Activated CD4-positive, alpha-beta memory T cell treated with anti-CD3 and anti-CD28 coated beads for 36 hours (primary cell): ENCODE measurements at places on chromosomes 5 and 9. TPM values are rescaled to one million over a fixed set of nuclear protein-coding genes. Genes with fewer than 3 reads are reported as not detected.

DNA sequence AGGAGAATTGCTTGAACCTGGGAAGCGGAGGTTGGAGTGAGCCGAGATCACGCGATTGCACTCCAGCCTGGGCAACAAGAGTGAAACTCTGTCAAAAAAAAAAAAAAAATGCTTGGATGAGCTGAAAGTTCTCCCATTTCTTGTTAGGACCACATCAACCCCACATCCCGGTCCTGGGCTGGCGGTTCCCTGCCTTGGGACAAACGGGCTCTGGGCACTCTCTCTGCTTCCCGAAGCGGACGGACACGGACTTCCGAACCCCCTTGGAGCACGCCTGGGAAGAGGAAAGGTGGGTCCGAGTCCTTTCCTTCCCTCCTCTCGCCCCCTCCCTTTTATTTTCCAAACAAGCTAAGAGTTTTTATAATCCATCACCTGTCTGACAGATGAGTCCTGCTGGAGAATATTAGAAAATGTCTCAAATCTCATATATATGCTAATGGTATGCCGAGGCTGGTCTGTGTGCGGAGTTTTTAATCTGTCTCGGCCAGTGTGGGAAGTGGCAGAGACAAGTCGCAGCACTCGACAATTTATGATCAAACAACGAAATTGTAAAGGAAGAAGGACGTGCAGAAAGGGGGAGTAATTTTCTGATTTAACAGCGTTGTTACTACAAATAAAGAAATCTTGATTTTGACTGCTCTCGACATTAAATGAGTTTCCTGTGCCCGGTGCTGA lies 257.9 kb upstream of the IRX4 start:
- no peak overlapping the region for H3K27ac ChIP-seq
- peaks cover 17% of the 10 kb centered on the region for H3K27me3 ChIP-seq
- no peak for DNase-seq
- H3K4me1 ChIP-seq = no peaks in the 10 kb centered on the region
- no peaks in the 10 kb centered on the region for H3K36me3 ChIP-seq

DNA sequence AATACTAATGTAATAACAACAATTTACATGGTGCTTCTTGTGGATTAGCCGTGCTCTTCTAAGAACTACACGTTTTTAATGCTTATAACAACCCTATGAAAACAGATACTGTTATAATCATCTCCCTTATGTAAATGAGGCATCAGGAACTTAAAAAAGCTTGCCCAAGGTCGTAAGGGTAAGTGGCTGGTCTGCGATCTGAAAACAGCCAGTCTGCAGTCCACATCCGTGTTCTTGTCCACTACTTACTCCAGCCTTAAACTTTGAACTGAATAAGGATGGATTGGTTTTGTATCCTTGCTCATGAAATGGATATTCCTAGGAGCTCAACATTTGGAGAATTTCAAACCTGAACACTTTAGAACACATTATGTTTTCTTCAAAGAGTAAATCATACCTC lies 26.7 kb downstream of the PAM start:
- no peak overlapping the region for H3K4me3 ChIP-seq
- peaks cover 12% of the 10 kb centered on the region for H3K36me3 ChIP-seq
- H3K27me3 ChIP-seq = no peaks in the 10 kb centered on the region
- no peak for DNase-seq
- H3K4me1 ChIP-seq = peaks cover 59% of the 10 kb centered on the region
- H3K27ac ChIP-seq = no peak overlapping the region

DNA sequence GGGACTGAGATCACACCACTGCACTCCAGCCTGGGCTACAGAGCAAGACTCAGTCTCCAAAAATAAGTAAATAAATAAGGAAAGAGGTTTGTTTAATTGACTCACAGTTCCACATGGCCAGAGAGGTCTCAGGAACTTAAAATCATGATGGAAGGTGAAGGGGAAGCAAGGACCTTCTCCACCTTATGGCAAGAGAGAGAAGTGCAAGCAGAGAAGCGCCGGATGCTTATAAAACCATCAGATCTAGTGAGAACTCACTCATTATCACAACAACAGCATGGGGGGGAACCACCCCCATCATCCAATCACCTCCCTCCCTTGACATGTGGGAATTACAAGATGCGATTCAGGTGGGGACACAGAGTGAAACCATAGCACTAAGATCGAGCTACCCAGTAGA lies 22.8 kb upstream of the RGMB start:
- H3K36me3 ChIP-seq = no peaks in the 10 kb centered on the region
- H3K4me1 ChIP-seq = no peaks in the 10 kb centered on the region
- H3K27me3 ChIP-seq = peaks cover 3% of the 10 kb centered on the region

DNA sequence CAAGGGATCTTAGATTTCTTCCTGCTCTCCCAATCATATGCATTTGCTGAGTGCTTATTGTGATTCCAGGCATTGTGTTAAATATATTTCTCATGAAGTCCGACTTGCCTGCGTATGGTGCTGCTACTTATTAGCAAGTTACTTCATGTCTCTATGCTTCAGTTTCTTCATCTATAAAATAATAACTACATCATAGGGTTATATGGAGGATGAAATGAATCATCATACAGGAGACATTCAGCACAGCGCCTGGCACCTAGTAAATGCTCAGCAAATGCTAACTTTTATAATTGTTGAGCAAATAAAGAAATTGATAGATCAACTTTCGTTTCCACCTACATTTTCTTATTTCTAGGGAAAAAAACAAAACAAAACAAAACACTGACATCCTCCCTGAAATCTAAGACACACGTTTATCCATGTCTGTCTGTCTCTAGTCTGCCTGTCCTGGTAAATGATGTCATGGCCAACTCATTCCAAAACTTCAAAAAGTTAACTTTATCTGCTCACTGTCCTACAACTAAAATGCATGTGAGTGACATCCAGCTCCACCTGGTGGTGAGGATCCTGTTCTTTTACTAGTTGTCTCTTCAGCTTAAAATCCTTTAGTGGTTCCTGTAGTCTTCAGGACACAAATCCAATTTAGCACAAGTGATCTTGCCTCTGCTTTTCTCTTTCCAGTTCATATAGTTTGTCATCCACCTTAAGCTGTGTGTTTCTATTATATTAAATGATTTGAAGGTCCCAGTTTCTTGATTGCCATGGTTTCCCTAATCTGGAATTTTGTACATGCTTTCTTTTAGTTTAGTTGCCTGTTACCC lies 27.7 kb downstream of the PPP3R2 start:
- no peak overlapping the region for H3K4me3 ChIP-seq
- H3K36me3 ChIP-seq = peaks cover 42% of the 10 kb centered on the region
- H3K27me3 ChIP-seq = no peaks in the 10 kb centered on the region

The OR1L8 gene
- total RNA-seq = not detected

DNA sequence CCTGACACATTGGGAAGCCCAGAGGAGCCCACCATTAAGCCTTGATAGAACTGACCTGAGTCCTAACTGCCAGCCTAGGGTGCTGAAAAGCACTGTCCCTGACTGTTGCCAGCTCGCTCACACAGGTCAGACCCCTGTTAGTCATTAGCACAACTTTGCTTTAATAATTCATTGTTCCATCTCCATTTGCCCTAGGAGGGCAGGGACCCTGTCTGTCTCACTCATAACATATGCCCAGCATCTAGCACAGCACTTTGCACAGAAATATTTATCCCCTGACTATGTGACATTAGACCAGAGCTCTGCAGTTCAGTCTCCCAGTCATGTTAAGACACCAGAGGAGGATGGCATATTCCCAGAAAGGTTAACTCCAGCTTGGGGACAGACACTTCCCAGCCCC lies 61.8 kb upstream of the STXBP1 start:
- no peaks in the 10 kb centered on the region for H3K27me3 ChIP-seq
- H3K4me1 ChIP-seq = peaks cover 9% of the 10 kb centered on the region
- no peak overlapping the region for H3K27ac ChIP-seq
- no peaks in the 10 kb centered on the region for H3K36me3 ChIP-seq
- H3K4me3 ChIP-seq = no peak overlapping the region

DNA sequence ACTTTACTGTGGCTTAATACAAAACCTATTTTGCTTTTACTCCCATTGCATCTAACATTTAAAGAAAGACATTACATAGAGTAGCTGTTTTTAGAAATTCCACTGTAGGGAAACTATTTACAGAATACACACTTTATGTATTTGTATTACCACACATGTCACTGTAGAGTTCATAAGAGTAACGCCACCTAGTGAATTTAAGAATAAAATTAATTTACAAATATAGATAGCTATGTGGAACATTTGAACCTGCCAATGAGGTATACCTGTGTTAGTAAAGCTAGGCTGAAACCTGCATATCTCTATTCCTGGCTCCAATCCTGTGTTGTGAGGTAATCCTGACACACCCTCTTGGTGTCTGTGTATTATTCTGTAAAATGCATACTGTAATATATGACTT lies 234.4 kb downstream of the MAST4 start:
- H3K27me3 ChIP-seq = peaks cover 22% of the 10 kb centered on the region
- H3K36me3 ChIP-seq = no peaks in the 10 kb centered on the region
- no peak for DNase-seq
- H3K27ac ChIP-seq = no peak overlapping the region
- peaks cover 22% of the 10 kb centered on the region for H3K4me1 ChIP-seq
- peak overlapping the region; percentile 20 for H3K4me3 ChIP-seq

- H3K4me1 ChIP-seq = peaks cover 46% of the 10 kb centered on the region
- H3K4me3 ChIP-seq = no peak overlapping the region
- H3K27me3 ChIP-seq = peaks cover under 1% of the 10 kb centered on the region
- DNase-seq = no peak
- no peak overlapping the region for H3K27ac ChIP-seq
Observed at GRCh38 chr9:112170235-112170634, 4.9 kb downstream of the SUSD1 start.

GRCh38 chr5:100838048-100838473 lies 65.0 kb downstream of the ST8SIA4 start:
- H3K4me3 ChIP-seq = no peak overlapping the region
- H3K27ac ChIP-seq = peak overlapping the region; percentile 13
- H3K4me1 ChIP-seq = peaks cover 53% of the 10 kb centered on the region
- H3K36me3 ChIP-seq = peaks cover 22% of the 10 kb centered on the region
- H3K27me3 ChIP-seq = no peaks in the 10 kb centered on the region

GRCh38 chr5:156385416-156385815 lies 58.5 kb downstream of the SGCD start:
- no peaks in the 10 kb centered on the region for H3K36me3 ChIP-seq
- H3K27ac ChIP-seq = no peak overlapping the region
- H3K27me3 ChIP-seq = peaks cover 6% of the 10 kb centered on the region
- no peaks in the 10 kb centered on the region for H3K4me1 ChIP-seq

The PLEKHG4B gene
- not detected for total RNA-seq

DNA sequence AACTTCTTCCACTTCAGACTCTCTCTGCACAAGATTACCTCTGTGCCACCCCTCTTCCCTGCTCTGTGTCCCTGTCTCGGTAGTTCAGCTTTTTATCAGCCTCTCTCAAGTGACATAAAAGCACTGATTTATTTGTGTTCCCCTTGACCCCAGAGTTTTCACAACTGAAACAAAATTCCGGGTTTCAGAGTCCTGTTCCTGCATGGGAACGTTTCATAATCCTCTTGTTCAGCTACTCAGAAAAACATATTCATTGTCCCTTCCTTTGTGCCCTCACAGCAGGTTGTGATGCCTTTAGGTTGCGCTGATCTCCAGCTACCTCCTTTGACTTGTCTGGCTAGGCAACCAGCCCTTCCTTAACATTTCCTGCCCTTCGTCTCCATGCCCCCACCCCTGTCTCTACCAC lies 13.7 kb upstream of the ITGA1 start:
- no peaks in the 10 kb centered on the region for H3K27me3 ChIP-seq
- H3K27ac ChIP-seq = no peak overlapping the region
- no peak overlapping the region for H3K4me3 ChIP-seq
- no peak for DNase-seq
- no peaks in the 10 kb centered on the region for H3K36me3 ChIP-seq

The ANKRD20A1 gene
- 1.2 TPM for total RNA-seq

GRCh38 chr9:114742947-114743346 lies 61.0 kb upstream of the TEX48 start:
- H3K36me3 ChIP-seq = peaks cover 2% of the 10 kb centered on the region
- H3K4me1 ChIP-seq = peaks cover 26% of the 10 kb centered on the region
- DNase-seq = no peak
- no peaks in the 10 kb centered on the region for H3K27me3 ChIP-seq
- H3K27ac ChIP-seq = no peak overlapping the region

GRCh38 chr9:32728181-32728580 lies 55.2 kb upstream of the TMEM215 start:
- no peaks in the 10 kb centered on the region for H3K36me3 ChIP-seq
- peaks cover 2% of the 10 kb centered on the region for H3K27me3 ChIP-seq
- no peak overlapping the region for H3K27ac ChIP-seq

The TMC1 gene
- total RNA-seq = not detected

DNA sequence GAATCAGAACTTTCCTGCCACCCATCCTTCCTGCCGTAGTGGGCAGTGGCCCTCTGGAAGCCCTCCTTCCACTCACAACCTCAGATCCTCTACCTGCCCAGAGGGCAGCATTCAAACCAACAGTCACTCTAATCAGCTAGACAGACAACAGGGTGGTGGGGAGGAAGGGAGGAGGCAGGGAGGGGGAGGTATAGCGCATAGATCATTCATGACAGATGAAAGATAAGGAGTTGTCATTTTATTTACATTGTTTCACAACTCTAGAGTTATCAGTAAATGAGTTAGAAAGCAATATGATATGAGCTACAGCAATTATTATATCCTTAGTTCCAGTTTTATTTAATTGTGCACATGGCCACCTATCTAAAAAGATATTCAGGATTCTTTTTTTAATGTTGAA lies 852 bp downstream of the IL9 start:
- H3K4me1 ChIP-seq = peaks cover 25% of the 10 kb centered on the region
- DNase-seq = no peak
- no peak overlapping the region for H3K4me3 ChIP-seq
- peaks cover 48% of the 10 kb centered on the region for H3K27me3 ChIP-seq

DNA sequence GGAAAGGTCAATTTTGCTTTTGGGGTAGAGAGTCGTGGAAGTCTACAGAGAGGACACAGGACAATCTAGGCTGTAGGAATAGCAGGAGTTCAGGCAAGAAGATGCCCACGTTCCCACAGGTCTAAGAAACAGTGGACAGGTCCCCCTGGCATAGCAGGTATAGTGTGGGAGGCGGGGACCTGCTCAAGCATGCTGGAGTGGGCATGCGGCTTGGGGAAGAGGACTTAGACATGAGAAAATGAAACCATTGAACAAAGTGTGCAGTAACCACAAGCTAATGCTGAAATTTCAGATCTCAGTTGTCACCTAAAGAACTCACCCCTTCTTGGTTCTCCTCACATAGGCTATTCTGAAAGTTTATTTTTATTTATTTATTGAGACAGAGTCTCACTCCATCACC lies 142.8 kb upstream of the EFNA5 start:
- no peak for DNase-seq
- H3K4me1 ChIP-seq = no peaks in the 10 kb centered on the region
- H3K4me3 ChIP-seq = no peak overlapping the region
- no peaks in the 10 kb centered on the region for H3K36me3 ChIP-seq
- H3K27ac ChIP-seq = no peak overlapping the region

DNA sequence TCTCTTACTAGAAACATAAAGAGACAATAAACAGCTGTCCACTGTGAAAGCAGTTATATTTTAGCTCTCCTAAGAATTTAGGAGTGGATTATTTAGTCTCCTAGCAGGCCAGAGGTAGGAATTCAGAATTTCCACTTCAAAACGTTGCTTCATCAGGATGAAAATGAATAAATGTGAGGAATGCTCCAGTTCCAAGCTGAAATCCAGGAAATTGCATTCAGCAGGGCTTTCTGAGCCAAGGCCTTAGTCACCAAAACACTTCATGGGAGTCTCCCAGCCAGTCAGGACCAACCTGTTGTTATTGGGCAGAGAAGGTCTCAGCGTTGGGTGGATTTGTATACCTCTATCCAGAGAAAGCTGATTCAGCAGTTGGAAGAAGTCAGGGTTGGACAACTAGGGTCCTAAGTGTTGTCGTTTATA lies 1040.3 kb downstream of the TLE1 start:
- no peak for DNase-seq
- no peak overlapping the region for H3K27ac ChIP-seq
- H3K4me1 ChIP-seq = no peaks in the 10 kb centered on the region
- H3K4me3 ChIP-seq = no peak overlapping the region
- H3K27me3 ChIP-seq = no peaks in the 10 kb centered on the region
